ENCODE measurements at places on chromosomes 11 and 22.

GRCh38 chr11:68196219-68196618 lies 16.9 kb downstream of the KMT5B start:
- DNase-seq = no peak

GRCh38 chr22:28542980-28543621 lies 136.5 kb downstream of the TTC28 start:
- DNase-seq = no peak

GRCh38 chr11:65780770-65781151 lies at the start of gene AP5B1:
TSS of gene AP5B1 (minus strand) at chr11:65780976. CDS start at chr11:65780591, 385 bp downstream.
- DNase-seq = peak; percentile 40

- no peak for DNase-seq
These were observed 33.4 kb downstream of the PLA2G6 start for GRCh38 chr22:38148245-38148644.

DNA sequence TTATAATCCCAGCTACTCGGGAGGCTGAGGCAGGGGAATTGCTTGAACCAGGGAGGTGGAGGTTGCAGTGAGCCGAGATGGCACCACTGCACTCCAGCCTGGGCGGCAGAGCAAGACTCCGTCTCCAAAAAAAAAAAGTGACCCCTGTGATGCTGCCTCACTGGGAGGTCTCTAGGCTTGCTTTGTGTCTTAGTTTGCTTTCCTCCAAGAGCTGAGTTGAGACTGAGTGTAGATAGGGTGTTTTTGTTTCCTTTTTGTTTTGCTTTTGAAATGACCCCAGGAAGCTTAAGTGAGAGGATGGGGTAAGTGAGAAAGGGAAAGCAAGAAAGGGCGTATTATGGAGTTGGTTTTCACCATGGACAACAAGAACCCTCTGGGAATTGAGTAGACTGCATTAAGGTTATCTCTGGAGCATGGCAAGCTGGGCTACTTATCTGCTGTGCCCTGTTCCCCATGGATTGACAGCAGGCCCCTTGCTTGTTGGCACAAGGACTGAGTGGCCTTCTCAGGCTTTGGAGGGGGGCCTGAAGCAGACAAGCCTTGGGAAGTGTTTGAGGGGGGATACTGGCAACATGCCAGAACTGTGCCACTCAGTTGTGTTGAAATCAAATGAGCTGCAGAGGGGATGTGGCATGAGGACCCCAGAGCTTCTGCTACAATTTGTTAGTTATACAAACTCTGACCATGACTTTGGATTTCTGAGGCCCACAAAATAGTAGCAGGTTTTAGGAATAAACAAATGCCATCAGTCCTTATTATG lies 300.6 kb upstream of the C11orf87 start:
- DNase-seq = no peak

DNA sequence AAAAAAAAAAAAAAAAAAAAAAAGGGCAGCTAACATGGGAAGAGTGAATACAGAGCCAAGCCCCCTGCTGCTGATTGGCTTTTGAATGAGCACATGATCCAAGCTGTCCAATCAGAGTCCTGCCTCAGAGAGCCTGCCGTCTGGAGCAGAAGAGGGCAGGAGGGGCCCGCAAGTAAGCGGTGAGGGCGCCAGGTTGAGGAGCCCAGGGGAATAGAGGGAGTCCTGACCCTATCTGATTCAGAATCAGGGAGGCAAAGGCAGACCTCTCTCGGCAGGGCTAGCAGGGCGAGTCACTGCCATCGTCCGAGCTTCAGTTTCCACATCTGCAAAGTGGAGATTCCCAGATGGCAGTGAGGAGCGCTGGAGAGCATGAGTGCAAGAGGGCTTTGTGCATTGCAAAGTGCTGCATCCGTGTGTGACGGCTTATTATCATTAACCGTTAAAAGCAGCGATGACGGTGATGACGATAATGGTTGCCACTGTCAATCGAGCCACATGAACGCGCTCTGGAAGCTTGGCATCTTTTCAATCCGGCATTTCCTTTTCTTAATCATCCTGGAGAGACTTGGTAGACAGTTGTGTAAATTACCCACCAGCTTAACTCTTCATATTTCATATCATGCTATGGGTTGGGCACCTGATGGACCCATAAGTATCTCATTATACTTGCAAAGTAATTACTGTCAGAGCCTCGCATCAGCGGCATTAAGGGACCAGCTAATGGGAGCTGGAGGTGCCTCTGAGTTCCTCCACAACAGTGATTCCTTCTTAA lies 68.6 kb upstream of the ATXN10 start:
- DNase-seq = no peak

GRCh38 chr11:86592659-86593451 lies 79.6 kb downstream of the ME3 start:
- no peak for DNase-seq

DNA sequence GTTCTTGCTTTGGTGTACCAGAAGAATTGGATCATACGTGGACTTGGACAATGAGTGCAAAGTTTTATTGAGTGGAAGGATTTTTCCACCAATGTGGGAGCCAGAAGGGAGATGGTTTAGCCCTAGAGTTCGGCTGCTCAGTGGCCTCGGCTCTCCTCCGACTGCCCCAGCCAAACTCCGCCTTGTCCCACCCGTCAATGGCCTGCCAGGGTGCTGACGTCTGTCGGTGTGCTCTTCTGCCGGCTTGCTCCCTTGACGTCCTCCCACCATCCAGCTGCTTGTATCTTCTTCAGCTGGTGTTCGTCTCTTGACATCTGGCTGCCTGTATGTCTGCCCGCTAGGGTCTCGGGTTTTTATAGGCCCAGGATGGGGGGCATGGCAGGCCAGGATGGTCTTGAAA lies 154.8 kb downstream of the APOL5 start:
- no peak for DNase-seq

DNA sequence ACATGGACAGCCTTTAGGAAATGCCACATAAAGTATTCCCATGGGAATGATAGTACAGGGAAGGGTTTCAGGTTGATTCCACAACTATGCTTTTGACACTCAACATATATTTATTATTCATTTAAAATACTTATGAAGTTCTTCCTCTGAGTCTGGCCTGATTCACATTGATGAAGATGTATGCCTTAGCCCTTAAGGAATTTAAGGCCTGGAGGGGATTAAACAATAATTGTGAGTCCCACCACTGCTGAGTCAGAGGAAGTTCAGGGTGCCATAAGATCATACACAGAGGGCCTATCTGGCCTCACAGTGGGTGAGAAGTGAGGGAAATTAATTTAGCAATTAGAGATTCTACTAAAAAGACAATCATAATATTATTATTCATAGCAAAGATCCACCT lies 161.1 kb upstream of the SNX19 start:
- DNase-seq = no peak

DNA sequence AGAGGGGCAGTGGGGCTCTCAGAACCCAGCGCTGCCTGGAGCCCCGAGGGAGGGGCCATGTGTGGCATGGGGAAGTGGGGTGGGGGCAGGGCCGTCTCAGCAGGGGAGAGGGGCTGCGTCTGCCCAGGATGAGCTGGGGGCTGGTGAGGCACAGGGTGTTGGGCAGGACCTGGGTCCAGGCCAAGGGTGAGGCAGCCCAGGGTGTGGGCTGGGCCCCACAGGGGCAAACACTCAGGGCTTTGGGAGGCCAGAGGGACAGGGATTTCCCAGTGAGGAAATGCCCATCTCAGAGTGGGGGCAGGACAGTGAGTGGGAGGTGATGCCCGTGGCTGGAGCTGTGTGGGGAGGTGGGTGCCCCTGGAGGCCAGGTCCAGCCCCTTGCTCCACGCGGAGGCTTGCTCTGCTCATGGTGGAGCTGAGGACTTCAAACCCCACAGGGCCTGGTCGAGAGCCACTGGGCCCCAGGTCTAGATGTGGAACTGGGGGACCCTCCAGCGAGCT lies 5.4 kb downstream of the PLXNB2 start:
- DNase-seq = no peak

DNA sequence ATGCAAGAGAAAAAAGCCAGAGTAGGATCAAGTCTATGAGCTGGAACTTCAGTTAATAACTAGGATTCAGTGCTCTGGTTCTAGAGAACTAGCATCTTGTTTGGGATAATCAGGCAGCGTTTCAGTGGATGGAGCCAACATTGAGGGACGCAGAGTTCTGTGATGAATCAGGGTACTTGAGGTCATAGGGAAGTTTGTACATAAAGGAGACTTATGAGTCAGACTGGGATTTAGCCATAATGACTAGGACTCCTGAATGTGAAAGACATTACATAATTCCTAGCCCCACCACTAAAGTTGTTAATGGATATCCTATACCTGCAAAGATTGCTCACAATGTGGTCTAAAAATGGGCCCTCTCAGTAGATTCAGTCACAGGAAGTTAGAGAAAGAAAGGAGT lies 6.8 kb downstream of the SLN start:
- no peak for DNase-seq

GRCh38 chr11:72584293-72584938 lies 89.8 kb downstream of the PDE2A start:
- DNase-seq = no peak

DNA sequence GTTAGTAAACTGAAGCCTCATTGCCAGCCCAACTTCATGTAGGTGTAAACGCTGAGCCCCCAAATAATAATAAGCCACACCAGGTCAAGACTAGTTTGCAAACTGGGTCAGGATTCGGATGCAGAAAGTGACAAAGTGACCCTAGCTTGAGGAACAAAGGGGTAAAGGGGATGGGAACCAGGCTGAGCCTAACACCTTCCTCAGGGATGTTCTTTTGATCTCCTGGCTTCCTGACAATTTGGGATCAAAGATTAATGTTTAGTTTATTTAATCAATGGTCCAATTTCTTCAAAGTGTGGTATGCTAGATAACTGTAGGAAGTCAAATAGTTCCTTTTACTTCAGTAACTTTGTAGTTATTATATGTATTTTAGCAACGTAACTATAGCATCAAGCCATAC lies 9.9 kb downstream of the GLYATL1 start:
- no peak for DNase-seq

GRCh38 chr22:29334696-29335344 lies 19.3 kb upstream of the RASL10A start:
- no peak for DNase-seq

DNA sequence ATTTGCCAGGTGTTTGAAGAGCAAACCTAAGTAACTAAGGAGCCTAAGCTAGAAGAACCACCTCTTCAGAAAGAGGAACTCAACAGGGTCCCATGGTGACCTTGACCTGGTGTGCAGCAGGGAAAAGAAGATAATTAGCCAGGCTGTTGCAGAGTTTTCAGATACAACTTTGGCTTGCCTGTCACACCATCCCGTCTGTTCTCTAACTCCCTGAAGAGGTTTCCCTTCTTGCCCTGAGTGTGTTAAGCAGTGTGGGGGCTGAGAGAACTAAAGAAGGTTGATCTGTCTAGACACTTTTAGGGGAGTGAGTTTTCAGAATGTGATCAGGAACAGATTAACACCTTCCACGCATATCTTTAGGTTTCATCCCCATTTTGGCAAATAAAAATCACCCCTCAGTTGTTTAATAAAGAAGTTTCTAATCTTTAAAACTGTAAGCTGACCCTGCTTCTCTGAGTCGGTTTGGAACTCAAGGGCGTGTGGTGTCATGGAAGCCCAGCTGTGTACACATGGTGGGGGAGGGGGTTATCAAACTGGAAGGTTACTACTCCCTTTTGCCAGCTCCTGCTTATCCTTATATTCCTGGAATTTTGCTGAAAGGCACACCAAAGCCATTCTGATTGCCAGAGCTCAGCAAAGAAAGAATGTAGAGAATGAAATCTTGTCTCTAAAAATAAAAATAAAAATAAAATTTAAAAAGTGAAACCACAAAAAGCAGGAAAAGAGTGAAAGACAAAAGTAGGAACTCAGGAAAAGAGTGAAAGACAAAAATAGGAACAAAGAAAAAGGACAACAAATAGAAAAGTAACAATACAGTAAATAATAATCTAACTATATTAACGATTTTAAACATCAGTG lies 70.2 kb downstream of the DBX1 start:
- no peak for DNase-seq

DNA sequence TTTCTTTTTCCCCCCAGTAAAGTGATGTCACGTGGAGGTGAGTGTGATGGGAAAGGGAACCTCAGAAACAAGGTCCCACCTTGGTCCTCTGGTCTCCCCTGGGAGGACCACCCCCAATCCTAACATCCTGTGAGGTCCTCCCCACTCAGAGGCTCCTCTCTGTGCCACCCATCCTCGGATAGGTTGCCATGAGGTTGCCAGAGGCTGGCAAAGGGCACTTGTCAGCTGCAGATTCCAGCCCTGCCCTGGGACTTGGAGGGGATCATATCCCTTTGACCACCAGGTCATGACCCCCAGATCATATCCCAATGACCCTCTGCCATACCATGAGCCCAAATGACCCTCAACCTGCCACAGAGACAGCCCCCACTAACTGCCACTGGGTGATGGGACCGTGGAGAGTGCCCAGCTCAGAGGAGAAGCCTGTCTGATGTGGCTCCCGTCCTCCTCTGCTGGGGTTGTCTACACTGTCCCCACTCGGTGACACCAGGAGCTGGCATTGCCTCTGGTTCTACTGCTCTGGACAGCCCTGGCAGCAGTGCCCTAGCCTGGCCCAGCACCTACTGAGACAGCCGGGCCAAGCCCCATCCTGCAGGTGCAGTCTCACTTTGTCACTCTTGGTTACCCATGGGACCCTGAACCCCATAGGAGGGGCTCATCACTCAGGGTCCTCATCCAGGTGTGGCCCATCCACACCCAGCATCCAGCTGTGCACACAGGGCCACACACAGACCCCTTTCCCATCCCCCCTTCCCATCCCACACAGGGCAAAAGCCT lies 90.2 kb upstream of the KCNQ1OT1 start:
- DNase-seq = no peak

DNA sequence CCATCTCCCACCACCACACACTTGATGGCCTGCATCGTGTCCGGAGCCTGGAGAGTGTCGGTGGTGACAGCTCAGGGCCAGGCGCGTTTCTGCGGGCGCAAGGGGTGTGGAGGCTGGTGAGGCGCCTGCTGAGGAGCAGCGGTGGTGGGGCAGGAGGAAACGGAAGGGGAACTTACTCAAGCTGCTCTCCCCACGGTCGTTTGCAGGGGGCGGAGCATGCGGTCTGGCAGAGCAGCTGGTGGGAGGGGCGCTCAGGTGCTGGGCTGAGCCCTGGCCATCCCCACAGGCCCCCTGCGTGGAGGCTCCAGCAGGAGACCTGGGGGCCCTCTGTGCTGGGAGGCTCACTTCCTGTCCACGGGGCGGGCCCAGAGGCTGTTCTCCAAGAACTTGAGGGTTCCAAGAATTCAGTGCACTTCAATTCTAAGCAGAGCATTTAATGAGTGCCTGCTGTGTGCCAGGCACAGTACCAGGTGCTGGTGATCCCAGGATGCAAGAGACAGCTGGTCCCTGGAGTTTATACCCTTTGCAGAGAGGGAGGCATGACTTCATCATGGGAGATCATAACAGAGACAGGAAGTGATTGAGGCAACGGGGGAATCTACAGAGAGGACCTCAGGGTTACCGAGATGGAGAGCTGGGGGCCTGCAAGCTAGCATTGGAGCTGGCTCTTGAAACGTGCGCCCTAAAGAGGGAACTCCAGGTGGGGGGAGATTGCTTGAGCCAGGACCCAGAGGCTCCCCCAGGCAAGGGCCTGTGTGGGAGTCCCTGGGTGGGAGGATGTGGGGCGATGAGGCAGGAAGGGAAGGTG lies at the start of gene RAC2:
RAC2 (minus strand) TSS at position 156 of the 808 bp plus-strand sequence; CDS start at position 35, 121 bp downstream.
- no peak for DNase-seq

DNA sequence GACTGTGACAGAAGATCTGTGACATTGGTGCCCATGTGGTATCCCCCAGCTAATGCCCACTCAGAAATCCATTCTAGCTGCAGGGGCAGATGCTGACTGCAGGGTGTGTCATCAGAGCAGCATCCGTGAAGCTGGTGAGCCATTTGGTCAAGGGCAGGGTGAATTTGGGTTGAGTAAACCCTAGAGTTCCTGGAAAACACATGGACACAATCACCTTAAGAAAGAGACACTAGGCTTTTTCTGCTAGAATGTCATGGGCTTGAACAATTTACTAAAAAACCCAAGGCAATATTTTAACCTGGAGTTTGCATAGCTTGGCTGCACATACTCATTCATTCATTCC lies 100.0 kb downstream of the ADAMTS15 start:
- DNase-seq = no peak

- DNase-seq = no peak
These were observed 38.4 kb upstream of the PHF21A start for GRCh38 chr11:46159680-46160079.

All from anterior cingulate cortex (tissue), 58 donors.